ENCODE measurements at places on chromosomes 5 and 9.

- DNase-seq: peak; percentile 36
Observed at GRCh38 chr9:135939351-135940265, 21.6 kb downstream of the UBAC1 start.

- no peak for DNase-seq
Observed at GRCh38 chr5:143870871-143871632, 59.1 kb downstream of the HMHB1 start.

DNA sequence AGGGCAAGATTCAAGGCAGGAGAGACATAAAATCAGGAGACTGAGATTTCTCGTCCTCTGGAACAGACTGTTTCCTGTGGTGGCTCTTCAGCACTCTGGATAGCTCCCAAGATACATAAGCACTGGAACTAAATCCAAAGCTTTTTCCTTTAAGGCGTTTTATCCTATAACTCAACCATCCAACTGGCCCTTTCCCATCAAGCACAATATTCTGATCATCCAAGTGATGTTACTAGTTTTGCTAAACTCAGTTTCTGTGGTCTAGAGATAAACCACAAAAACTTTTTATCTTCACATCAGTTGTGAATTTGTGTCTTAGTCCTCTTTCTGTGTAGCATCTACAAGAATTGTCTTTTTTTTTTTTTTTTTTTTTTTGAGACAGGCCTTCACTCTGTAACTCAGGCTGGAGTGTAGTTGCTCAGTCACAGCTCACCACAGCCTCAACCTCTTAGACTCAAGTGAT, 299.4 kb downstream of the COX7C start:
- no peak for DNase-seq

GRCh38 chr5:14039576-14039975, 95.1 kb upstream of the DNAH5 start:
- DNase-seq: no peak

GRCh38 chr9:123344192-123344949, 11.6 kb upstream of the CRB2 start:
- no peak for DNase-seq

- DNase-seq: no peak
Observed at GRCh38 chr5:66932457-66932856, 264.1 kb downstream of the CD180 start.

GRCh38 chr9:7223981-7224380, 466.2 kb downstream of the KDM4C start:
- DNase-seq: no peak

- DNase-seq: no peak
Observed at GRCh38 chr5:74320526-74320925, 320.0 kb downstream of the ENC1 start.

DNA sequence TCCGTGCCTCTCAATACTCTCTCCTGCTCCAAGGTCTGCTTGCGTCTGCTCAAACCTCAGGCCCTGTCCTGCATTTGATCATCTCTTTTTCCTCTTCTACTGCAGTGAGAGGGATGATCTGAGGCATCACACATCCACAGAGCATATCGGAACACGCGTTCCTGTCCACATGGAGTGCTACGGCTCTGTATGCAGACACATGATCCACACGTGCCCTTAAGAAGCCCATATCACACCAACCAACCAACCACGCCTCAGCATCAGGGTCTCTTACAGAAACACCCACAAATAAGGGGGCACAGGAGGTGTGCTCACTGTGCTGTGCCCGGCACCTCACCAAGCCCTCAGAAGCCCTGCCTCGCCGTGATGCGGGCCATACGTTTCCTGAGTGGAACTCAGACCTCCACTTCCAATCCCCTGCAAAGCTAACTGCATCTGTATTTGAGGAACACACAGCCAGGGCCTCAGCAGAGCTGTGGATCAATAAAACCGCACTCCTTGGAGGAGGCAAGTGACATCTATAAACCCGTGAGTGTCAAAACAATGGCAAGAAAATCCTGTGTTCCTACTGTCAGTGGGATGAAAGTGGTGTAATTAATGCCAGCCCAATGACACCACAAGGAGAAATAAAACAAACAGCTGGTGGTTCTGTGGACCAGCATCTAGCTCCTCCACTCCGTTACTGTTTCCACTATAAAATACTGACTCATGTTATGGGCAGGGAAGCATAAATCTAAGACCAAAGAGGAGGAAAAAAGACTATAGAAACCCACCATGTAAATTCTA, 40.4 kb downstream of the AK8 start:
- DNase-seq: no peak

DNA sequence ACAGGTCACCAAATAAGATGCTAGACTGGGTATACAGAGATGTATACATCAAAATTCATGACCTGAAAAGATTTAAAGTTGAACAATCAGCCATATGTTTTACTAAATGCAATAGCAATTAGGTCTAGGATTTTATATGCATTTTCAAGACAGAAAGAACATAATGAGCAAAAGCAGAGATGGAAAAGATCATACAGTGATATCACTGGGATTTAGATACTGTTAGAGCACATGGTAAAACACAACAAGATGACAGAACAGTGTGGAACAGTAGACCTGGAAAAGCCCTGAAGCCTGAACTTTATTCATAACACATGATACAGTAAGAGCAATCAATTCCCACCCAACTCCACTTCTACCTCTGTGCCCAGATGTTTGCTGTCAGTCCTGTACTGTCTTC, 585.9 kb downstream of the PRR16 start:
- DNase-seq: no peak

- DNase-seq: no peak
Observed at GRCh38 chr5:30752015-30752414, 441.5 kb upstream of the CDH6 start.

- DNase-seq: no peak
Observed at GRCh38 chr9:35811381-35812024, 559 bp downstream of the SPAG8 start.

DNA sequence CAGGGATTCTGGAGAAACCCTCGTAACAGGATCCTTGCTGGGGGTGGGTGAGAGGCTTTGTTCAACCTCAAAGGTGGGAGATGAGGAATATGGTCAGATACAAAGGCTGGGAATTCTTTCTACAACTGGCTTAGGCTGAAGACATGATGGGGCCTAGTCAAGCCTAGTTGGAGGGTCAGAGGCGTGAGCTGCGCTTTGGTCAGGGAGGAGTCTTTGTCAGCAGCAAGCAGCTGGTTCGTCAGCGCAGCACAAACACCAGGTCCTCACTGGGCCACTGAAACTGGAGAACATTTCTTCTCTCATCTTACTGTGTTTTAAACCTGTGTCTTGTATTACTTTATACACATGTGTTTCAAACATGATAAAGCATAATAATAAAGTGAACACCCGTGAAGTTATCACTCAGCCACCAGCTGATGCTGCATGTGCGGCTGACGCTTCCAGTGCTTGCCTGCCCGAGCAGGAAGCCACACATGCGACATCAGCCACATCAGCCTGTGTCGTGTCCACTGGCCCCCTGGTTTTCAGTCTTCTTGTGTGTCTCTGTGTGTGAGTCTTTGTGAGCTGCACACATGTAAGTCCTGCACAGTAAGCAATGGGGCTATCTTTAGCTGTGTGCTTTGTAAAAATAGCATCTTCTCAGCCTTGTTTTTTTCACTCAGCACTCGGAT, 81.5 kb downstream of the WNK2 start:
- DNase-seq: no peak

GRCh38 chr9:17648516-17648915, 69.7 kb downstream of the SH3GL2 start:
- DNase-seq: no peak

DNA sequence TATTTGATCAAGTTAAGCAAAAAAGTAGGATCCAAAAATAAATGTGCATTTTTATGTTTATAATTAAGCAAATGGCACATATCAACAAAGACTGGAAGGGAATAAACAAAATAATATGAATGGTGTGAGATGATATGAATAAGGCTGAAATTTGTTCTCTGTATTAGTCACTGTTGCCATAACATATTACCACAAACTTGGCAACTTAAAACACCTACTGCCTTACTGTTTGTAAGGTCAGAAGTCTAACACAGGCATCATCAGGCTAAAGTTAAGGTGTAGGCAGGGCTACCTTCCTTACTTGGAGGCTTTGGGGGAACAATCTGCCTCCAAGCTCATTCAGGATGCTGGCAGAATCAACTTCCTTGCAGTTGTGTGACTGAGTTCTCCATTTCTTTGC, 19.3 kb downstream of the PGGT1B start:
- DNase-seq: no peak

GRCh38 chr5:135173662-135174290, 139.7 kb upstream of the PITX1 start:
- DNase-seq: no peak

- DNase-seq: peak; percentile 42
Observed at GRCh38 chr5:58886315-58887207, 303.7 kb downstream of the RAB3C start.

DNA sequence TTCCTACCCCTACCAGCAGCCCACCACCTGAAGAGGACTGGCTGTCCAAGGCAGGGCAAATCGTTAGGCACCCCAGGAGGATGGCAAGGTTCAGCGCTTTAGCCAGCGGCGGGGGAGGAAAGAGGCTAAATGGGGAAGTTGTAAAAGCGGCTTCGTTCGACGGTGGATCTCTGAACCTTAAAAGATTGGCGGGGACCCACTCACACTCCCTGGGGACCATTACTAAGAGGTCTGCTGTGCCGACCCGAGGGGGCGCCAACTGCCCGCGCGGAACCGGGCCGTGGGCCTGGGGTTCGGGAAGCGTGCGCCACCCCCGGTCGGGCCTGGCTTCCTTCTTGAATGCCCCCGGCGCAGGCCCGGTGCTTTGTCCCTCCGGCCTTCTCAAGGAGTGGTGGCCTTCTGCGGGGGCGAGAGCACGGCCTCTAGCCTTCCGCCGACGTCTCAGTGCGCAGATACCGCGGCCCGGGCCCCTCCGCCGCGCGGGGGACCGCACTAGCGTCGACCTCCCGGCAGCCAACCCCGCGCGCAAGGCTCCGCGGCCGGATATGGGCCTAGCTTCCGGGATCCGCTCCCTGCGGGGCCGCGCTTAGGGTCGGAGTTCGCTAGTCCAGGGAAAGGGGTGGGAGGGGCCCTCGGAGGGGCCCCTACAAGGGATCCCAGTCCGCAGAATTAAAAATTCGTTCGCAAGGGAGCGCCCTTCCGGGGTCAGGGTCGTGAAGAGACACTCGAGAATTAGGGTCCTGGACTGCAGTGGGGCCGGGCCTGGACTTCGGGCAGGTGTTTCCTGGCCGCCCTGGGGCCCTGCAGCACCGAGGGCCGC, 10.5 kb downstream of the NR2F1-AS1 start:
- DNase-seq: no peak

DNA sequence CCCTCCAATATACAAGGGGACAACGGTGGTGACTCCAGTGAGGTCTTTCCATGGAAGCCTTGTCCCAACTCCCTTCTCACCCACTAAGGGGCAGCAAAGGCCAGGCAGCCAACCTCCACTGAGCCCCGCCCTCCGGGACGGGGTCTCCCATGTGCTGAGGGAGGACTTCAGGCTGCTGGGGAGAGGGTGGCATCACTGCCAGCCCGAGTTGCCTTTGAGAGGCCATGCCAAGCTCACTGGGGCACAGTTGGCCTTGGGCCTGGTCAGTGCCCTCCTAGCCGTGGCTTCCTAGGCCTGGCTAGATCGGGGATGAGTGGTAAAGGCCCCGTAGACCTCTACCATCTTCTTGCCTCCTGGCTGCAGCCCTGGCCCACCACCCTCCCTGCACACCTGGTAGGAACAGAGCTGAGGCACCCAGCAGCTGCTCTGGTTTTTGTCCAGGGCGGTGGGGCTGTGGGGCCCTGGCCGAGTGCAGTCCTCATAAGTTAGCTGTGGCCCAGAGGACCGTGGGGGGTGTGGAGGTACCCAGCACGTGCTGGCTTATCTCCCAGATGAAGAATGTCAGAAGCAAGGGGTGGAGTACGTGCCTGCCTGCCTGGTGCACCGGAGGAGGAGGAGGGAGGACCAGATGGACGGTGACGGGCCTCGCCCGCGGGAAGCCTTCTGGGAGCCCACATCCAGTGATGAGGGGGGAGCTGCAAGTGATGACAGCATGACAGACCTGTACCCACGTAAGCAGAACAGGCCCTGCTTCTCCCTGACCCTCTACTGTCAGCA, 3.2 kb downstream of the SURF2 start:
- no peak for DNase-seq

- no peak for DNase-seq
Observed at GRCh38 chr5:94288937-94289336, 329.5 kb downstream of the KIAA0825 start.

GRCh38 chr5:76470976-76471375, 67.9 kb downstream of the IQGAP2 start:
- DNase-seq: no peak

GRCh38 chr5:28549588-28549987, 1511.2 kb upstream of the CDH9 start:
- no peak for DNase-seq

- DNase-seq: no peak
Observed at GRCh38 chr9:111916234-111916645, 19.6 kb downstream of the UGCG start.

GRCh38 chr5:61183538-61183937, 21.3 kb upstream of the SMIM15 start:
- no peak for DNase-seq

DNA sequence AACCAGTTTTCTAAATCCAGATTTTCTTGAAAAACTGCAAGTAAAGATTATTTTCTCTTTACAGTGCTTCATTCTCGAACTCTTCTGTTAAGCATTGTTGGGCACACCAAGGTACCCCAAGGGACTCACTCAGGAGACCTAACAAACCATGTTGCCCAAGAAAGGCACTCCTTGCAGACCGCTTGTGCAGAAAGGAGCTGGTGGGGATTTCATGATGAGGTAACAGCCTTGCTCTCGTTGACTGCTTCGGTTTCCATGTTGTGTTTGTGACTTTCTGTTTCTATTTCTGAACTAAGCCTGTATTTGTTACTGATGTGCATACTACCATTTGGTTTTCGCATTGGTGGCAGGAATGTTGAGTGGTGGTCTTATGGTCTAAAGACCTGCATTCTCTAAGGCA, 266.6 kb upstream of the DAP start:
- no peak for DNase-seq

GRCh38 chr9:131398204-131398603, 4.3 kb downstream of the PRRC2B start:
- peak; percentile 73 for DNase-seq

DNA sequence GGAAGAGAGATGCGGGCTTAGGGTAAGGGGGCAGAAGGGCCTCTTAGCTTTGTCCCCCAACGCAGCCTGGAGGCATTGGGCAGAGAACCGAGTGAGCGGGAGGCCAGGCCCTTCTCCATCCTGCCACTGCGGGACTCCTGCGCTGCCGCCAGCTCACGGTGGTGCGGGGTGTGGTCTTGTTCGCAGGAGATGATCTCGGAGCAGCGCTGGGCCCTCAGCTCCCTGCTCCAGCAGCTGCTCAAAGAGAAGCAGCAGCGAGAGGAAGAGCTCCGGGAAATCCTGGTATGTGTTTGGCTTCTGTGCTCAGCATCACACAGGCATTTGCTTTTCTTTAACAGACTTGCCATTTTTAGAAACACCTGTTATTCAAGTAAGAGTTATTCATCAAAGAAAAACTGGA, 41.3 kb downstream of the LRSAM1 start:
- DNase-seq: no peak
